HepG2 (cell line): ENCODE measurements at places on chromosomes 6 and 20. TPM values are rescaled to one million over a fixed set of nuclear protein-coding genes. Genes with fewer than 3 reads are reported as not detected.

DNA sequence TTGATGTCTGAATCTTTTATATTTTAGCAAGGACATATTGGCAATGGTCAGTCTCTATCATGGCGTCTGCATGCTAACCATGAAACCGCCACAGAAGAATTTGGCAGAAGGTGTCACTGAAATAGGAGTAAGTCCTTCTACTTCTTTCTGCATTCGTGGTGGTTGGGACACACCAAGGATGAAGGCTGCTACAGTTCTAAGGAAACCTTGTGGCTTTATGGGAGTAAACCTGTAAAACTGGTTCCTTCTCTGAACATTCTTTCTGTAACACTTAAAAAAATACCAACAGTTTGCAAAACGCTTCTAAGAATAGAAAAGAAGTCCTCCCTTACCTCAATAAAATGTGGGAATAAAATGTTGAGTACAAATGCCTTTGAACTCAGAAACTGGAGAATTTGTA is 195.3 kb downstream of the SLC24A3 start:
- no peak for DNase-seq

- DNase-seq = no peak
Measured at GRCh38 chr6:16483315-16483875, 245.0 kb downstream of the GMPR start.

GRCh38 chr6:35053701-35054100 is 87.4 kb downstream of the TCP11 start:
- DNase-seq = no peak

DNA sequence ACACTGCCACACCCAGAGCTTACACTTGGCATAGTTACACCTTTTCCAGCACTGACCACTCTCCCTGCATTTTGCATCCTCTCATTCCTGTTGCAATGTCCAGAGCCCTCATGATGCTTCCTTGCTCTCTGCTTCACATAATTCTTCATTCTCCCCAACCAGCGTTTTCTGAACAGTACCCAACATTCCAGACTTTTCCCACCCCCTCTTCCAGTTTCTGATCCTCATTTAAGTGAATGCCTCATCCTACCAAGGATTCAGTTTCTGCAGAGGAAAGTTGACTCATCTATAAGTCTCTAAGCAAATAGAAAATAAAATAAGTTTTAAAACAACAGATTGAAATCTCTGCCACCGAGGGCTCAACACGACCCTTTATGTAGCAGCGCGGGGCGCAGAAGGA is 321.3 kb upstream of the TCF21 start:
- DNase-seq = no peak

- no peak for DNase-seq
Measured at GRCh38 chr6:150494241-150494640, 105.4 kb upstream of the PLEKHG1 start.

DNA sequence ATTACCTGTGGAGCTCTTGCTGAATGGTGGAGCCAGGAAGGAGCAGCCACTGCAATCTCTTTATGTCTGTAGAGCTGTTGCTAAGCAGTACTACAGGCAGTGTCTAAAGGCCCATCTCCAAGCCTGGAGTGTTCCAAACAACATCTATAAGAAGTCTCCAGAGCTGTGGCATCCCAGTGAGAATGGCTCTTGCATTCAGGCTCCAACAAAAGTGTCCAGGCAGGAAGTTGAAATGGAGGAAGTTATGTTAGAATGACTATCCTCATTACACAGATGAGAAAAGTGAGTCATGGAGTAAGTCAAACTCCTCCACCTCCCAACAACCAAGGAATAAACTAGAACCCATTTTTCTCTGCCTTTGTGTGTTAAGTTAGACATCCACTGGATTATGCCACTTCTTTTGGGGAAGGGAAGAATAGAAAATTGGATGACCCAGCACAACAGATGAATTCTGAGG is 288.5 kb upstream of the STXBP5 start:
- DNase-seq = no peak

DNA sequence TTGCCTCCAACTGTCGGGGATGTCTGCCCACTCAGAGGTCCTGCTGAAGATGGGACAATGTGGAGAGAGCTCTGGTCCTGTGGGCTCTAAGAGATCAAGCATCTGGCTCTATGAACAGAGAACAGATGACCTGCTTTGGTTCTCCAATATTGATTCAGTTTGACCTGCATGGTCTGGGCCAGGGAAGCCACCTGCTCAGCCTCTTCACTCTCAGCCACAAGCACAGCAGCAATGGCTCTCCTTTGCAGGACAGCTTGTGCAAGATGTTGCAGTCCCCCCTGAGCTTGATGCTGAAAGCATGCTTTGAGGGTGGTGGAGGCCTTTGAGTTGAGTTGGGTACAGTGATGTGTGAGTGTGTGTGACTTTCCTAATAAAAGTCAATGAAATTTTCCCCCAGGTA is 18.6 kb upstream of the MCM3 start:
- DNase-seq = no peak

Gene LINC00237
- total RNA-seq = not detected in 2 replicates

Gene PTK7
- total RNA-seq = 48.5 and 99.8 TPM in 2 replicates
